ENCODE measurements at places on chromosomes 13 and 19.
A peak's percentile ranks its signal among the peaks of the same experiment; 100 is the strongest.

DNA sequence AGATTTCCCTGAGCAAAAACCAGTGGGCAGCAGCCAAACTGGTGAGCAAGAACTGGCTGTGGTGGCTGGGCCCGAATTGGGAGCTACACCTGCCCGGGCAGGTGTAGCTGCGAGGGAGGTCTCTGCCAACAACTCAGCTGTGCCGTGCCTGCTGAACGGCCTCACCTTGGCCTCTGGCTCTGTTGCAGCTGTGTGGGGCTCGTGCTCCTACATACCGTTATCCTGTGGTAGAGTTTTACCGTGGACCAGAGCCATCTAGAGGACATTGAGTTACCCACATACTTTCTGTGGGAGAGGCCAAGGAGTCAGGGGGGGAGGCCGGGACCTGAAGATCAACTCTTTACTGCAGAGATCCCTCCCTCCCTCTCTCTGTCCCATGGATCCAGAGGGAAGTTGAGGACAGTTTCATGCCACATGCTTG lies 113.2 kb downstream of the TM9SF2 start:
- DNase-seq = peak; percentile 36

DNA sequence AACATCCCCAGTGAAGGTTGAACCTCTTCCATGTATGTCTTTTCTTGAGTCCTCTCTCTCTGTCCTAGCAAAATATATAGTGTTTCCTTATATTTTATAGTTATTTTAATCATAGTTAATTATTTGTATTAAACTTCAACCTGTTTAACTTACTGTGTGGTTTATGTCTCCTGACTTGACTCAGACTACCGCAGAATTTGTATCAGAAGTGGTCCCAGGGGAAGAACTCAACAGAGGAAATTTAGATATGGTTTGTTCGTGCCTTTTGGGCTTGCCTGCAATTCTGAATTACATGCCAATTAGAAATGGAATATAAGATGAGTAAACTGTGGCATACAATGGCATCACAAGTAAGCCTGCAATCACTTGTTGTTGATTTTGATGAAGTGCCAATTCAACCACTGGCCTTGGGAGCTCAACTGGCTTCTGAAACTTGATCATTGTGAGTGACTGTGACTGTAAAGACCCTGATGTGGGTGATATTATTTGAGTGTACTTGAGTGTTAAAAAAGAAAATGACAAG lies 1459.5 kb upstream of the PCDH20 start:
- DNase-seq = no peak

DNA sequence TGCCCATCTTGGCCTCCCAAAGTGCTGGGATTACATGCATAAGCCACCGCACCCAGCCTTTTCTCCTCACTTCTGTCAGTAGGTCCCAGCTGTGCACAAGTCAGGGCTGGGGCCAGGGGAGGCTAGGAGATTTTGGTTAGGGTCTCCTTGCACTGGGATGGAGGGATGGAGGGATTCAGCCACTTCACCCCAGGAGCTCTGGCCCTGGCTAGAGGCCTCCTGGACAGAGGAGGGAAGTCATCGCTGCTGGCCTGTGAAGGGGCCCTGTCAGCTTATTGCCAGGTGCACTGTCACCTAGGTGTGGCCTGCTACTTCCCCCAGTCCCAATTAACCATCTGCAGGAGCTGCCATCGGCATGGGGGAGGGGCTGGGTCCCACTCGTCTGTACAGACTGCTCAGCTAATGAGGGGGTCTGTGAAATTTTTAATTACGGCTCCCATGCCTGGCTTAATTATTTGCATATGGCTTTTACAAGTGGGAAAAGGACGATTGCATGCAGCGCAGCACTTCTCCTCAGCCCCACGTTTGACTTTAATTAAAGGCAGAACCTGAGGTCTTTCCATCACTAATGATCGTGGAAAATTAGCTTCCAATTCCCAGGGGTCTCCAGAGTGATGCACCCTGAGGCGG lies 52.4 kb downstream of the CHST8 start:
- no peak for DNase-seq

DNA sequence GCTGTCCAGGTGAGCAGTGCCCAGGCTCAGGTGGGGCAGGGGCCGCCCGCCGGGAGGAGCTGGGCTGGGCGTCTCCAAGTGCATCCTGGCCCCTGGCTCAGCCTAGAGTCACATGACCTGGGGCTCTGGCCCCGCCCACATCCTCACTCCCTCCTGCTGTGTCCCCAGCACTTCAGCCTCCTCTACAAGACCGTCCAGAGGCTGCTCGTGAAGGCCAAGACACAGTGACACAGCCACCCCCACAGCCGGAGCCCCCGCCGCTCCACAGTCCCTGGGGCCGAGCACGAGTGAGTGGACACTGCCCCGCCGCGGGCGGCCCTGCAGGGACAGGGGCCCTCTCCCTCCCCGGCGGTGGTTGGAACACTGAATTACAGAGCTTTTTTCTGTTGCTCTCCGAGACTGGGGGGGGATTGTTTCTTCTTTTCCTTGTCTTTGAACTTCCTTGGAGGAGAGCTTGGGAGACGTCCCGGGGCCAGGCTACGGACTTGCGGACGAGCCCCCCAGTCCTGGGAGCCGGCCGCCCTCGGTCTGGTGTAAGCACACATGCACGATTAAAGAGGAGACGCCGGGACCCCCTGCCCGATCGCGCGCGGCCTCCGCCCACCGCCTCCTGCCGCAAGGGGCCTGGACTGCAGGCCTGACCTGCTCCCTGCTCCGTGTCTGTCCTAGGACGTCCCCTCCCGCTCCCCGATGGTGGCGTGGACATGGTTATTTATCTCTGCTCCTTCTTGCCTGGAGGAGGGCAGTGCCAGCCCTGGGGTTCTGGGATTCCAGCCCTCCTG lies 16.8 kb upstream of the CELF5 start:
- DNase-seq = no peak

- DNase-seq = no peak
Measured at GRCh38 chr13:85492283-85492682, 306.9 kb downstream of the SLITRK6 start.

GRCh38 chr19:16943942-16944625 lies 55.3 kb downstream of the F2RL3 start:
- DNase-seq = no peak

DNA sequence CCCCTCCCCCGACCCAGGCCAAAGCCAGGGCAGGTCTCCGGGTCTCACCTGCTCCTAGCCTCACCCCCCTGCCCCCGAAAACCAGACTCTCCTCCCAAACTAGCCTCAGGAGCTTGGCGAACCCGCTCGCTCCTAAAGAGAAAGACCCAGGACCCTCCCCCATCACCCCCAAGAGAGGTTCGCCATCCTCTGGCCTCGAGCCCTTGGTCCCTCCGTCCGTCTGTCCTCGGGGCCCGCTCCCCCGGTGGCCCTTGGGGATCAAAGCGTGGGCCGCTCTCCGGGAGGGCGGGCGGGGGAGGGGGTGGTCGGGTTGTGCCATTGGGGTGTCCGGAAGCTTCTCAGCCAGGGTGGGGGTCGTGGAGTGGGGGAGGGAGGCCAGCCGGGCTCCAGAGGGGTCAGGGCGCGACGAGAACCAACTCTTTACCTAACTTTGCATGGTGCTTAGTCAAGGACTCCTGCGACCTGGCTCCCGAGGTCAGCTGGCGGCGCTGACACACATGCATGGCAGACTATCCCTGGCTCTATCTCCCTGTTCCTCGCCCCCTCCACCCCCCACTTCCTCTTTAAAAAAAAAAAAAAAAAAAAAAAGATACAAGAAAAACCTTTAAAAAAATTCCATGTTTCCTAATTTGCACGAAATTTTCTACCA lies 15.6 kb downstream of the SMIM24 start:
- DNase-seq = no peak

GRCh38 chr13:41973247-41973741 lies 12.4 kb upstream of the VWA8 start:
- no peak for DNase-seq

DNA sequence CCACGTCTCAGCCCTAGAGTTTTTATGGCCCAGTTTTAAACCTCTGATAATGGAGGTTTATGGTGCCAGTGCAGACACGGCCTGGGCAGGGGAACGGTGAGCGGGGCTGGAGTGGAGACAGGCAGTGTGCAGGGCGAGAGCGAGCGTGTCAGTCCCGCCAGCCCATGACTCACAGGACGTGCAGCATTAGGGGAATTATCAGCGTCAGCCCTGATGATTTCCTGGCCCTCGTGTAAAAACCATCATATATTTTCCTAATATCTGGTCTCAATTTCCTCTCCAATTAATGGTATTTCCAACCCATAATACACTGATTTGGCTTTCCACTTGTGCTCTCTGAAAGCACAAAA lies 104.6 kb upstream of the VSTM2B start:
- DNase-seq = no peak

- no peak for DNase-seq
Measured at GRCh38 chr13:45138282-45138681, 18.0 kb downstream of the GTF2F2 start.

DNA sequence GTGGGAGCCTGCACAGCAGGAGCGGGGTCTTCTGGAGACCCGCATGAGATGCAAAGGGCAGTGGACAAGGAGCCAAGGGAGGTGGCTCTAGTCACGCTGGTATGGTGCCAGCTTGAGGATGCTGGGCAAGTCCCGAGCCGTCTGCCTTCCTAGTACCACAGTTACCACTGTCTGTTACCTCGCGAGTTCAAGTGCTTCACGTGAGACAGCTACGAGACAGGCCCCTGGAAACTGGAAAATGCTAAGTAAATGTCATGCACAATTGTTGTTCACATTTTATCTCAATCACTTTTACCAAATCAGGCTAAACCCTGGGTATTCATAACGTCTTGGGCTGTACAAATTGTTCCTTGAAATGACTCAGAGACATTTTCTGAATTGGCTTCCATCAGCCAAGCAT lies 155.7 kb downstream of the TNFRSF19 start:
- no peak for DNase-seq

DNA sequence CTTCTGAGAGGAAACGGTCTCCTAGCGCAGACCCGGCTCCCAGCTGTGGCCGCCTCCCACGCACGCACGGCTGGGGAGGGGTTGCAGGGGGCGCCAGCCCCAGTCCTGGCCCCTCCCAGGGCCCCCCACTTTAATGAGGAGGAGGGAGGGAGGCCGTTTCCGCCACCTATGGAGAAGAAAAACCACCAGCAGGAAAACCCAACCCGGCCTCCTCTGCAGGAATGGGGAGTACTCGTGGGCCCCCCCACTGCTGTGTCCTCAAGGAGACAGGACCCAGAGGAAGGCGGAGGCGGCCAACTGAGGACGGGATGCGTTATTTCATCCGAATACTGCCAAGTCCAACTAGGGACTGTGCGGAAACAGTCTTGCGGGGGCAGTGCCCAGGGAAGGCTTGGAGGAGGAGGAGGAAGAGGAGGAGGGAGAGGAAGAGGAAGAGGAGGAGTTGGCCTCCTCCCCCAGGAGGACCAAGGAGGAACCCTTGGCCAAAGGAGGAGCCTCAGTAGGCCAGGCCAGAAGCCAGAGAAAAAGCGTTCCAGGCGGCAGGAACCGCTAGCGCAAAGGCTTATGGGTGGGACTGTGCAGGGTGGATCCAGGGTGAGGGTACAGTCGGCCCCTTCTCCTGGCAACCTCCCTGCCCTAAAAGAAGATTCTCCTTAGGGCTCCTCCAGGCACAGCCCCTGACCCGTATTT lies 3.9 kb upstream of the SSBP4 start:
- DNase-seq = peak; percentile 22

DNA sequence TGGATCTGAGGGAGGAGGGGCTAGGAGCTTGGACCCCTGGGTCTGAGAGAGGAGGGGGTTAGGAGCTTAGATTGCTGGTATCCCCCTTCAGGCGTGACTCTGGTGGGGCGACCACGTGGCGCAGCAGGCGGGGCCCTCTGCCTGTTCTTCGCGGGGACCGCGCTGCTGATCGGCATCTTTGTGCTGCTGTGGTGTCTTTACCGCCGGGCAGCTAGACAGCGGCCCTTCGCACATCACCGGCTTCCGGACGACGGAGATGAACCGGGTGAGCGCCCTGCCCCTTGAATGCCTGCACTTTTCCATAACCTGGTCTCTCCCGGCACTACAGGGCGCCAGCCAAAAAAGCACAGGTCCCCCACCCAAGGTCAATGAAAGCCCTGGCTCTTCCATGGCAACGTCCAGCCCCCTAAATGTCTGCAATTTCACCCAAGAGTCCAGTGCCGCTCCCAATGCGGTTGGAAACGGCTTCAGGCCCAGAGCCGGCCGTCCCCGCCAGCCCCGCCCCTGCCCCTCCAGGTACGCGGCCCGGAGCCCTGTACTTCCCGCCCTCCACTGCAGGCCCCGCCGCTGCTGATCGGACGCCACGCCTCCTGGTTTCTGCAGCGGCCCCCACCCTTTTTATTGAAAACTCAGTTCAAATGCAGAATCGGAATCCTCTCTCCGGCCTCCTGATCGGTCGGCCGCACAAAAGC lies 2.8 kb downstream of the GFY start:
- peak; percentile 51 for DNase-seq

- no peak for DNase-seq
Measured at GRCh38 chr13:51867062-51867461, 5.3 kb downstream of the CCDC70 start.

- DNase-seq = no peak
Measured at GRCh38 chr19:15307169-15307568, 25.2 kb downstream of the BRD4 start.

GRCh38 chr19:13109361-13110098 lies 6.9 kb upstream of the LYL1 start:
- no peak for DNase-seq
